ENCODE measurements at places on chromosomes 2 and 18. TPM values are rescaled to one million over a fixed set of nuclear protein-coding genes. Genes with fewer than 3 reads are reported as not detected.
A peak's percentile ranks its signal among the peaks of the same experiment; 100 is the strongest.

GRCh38 chr2:197322143-197322542 is 11.6 kb upstream of the ANKRD44 start:
- DNase-seq: no peak

GRCh38 chr2:18701981-18702380 is 112.6 kb upstream of the NT5C1B start:
- DNase-seq: no peak

NLRC4 gene
- 0.07 TPM for total RNA-seq

SERPINB13 gene
- total RNA-seq: not detected

DNA sequence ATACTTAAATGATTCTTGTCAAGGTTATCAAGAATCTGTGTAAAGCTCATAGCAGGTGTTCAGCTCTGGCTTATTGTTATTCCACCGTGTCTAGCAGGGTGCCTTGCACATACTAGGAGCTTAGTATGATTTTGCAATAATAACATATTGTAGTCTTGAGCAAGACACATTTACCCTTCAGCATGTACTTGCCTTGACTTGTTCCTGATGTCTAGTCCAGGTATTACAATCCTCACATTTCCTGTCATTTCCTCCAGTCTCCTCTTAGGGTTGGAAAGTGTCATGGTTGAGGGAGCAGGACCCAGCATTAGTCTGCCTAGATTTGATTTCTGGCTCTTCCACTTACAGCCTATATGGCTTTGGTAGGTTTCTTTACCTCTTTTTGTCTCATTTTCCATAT is 246.1 kb downstream of the RAD51AP2 start:
- DNase-seq: no peak

VIT gene
- total RNA-seq: not detected

- peak; percentile 56 for DNase-seq
Measured at GRCh38 chr2:9813312-9814128, 29.8 kb upstream of the TAF1B start.

MAPK4 gene
- not detected for total RNA-seq

GRCh38 chr2:164913640-164914350 is 41.5 kb downstream of the SLC38A11 start:
- DNase-seq: no peak

- DNase-seq: peak; percentile 39
Measured at GRCh38 chr2:170361090-170361936, 183.4 kb downstream of the MYO3B start.

ASPRV1 gene
- 0.44 TPM for total RNA-seq

GRCh38 chr18:62937065-62937464 is 221.7 kb downstream of the PHLPP1 start:
- DNase-seq: no peak

DNA sequence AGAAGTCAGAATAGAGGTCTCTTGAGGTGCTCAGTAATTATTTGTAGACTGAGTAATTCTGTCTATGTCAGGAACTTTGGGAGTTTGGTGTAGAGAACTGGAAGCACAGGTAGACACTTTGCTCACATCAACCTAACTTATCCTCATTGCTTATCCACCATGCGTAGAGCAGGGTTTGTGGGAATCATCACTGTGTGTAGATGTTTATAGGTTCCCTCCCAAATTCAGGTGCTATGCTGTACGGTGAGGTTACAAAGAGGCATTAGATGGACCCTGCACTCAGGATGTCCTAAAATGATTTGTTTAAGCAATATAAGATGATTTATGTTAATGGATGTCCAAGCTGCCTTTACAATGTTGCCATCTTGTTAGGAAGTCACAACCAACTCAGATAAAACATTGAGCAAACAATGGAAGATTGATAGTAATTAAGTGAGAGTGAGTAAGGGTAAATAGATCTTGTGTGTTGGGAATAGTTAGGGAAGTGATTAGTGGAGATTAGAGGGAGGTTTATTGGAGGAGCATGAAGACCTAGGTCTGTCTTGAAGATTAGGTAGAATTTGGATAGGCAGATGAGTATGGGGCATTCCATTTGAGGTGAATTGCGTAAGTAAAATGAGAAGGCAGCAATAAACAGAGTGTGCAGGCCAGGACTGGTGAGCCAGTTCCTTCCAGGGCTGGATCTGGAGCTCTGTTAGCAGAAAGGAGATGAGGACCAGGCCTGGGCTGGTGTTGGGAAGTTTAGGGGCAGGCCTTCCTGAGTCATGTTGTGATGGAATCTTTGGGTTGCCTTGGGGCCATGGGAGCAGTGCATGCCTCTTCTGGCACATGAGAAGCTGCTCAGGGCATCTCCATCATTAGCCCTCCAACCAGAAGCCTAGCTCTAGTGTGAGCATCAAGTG is 12.1 kb downstream of the EPAS1 start:
- no peak for DNase-seq

NCL gene
- total RNA-seq: 1,388 TPM

DNA sequence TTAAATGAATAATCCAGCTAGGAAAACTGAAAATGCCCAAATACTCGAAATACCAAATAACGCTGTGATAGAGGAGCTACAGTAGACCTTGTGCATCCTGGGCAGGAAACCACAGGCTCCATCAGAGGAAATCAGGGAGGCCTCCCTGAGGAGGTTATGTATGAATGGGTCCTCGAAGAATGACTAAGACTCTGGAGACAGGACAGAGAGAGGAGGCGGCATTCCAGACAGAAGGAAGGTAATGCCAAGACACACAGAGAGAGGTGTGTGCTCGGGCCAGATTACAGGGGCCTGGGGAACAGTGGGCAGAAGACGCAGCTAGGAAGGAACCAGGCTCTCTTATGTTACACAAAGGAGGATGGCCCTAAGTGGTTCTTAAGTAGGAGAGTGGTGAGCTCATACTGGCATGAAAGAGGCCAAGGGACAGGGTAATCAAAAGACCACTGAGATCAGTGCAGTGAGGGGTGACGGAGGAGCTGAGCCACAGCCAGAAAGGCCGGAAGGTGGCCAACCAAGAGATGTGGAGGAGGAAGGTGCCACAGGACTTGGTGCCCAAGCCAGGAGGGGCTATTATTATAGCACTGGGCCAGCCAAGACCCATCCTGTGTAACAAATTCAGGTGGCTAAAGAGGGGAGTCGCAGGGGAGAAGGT is 9.9 kb downstream of the ST3GAL5 start:
- DNase-seq: no peak

DNA sequence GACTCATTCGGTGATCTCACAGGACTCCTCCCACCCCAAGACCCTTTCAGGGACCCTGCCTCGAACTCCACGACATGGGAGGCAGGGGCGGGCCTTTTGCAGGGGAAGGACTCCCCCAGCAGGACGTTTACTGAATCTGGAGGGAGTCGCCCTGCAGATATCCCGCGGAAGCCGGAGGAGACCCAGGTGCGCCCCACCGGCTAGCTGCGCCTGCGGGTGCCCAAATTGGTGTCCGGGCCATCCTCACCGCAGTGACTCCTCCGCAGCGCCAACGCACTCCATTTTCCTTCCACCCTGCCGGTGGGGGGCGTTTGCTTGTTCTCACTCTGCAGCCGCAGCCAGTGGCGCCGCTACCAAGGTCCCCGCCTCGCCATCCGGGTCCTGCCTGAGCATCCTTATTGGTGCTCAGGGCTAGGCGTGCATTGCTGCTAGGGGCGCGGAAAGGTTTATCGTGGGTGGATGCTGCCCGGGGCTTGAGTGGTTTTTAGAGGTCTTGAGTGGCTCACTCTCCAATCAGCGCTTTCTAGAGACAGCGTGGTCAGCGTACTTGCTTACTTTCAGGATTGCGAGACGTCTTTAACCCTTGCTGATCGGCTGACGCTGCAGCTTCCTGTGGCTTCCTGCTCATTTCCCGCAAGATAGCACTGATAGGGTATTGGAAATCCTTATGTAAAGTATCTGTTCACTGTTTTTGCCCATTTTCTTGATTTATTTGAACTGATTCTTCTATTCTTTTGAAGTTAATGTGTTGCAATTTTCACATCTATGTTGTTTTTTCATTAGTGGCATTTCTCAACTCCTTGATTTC is 81.4 kb downstream of the BIN1 start:
- DNase-seq: peak; percentile 76

GRCh38 chr2:173606619-173607248 is 252.1 kb downstream of the CDCA7 start:
- DNase-seq: no peak

GRCh38 chr2:101466426-101466825 is 8.5 kb downstream of the RFX8 start:
- DNase-seq: no peak

DNA sequence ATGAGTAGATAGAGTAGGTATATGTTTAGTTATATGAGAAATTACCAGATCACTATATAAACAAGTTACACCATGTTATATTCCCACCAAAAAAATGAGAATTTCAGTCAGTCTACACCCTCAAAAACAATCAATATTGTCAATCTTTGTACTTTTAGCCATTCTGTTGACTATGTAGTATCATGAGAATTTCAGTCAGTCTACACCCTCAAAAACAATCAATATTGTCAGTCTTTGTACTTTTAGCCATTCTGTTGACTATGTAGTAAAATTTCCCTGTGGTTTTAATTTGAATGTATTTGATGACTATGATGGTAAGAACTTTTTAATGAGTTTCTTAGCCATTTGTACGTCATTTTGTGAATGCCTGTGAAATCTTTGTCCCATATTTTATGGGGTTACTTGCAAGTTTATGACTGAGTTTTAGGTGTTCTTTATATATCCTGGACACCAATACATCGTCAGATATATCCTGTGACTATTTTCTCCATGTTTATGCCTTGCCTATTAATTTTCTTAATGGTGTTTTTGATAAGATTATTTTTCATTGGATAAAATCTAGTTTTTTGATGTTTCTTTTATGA is 528.4 kb upstream of the SPHKAP start:
- DNase-seq: no peak

DNA sequence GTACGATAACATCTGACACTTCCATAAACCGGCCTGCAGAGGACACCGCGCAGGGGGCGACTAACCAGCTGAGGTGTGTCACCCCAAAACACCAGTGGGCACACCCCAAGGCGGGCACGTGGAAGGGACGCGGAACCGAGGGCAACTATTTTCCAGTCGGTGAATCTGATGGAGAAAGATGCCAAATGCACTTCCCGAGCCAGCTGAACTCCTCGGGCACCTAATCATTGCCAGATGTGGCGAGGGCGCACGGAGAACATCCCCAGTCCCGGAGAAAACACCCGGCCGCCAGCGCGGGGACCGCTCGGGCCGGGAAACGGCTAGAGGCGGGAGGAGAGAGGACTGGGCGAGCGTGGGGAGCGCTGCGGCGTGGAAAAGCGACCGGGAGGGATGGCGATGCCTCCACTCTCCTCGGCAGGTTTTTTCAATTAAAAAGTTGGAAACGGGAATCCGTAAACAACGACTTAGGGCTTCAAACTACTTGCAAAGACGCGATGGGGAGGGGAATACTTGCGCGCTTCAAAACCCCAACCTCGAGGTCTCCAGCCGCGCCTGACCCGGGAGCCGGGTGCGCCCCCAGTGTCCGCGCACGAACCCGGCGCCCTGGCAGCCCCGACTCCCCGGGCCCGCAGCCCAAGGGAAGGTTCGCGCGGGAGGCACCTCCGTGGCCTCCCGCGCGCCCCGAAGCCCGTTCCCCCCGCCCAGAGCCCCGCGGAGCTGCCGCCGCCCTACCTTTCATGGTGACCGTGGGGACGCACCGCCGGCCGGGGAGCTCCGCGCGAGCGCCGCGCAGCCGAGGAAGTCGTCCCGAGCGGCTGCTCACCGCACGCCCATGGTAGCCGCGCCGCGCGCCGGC is 497 bp downstream of the COLEC12 start:
- DNase-seq: no peak

GALNT14 gene
- 0.27 TPM for total RNA-seq

DNA sequence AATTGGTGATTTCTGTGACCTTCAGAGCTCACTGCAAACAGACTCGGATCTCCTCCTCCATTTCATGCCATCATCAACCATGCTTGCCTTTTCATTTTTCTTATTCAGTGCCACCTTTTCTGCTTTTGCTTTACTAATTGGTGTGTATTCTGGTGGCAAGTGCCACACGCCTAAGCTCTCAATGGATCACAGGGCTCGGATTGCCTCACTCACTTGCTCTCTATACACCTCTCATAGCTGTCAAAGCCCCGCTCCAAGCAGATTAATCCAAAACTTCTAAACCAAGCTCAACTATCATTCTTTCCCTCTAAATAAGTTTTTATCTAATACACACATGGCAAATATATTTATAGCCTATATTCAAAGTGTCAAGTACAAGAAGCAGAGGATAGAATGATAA is 86.4 kb downstream of the PLEKHM3 start:
- DNase-seq: no peak

ARHGAP25 gene
- 71.6 TPM for total RNA-seq

- DNase-seq: no peak
Measured at GRCh38 chr18:42706618-42707017, 408.9 kb downstream of the RIT2 start.

- DNase-seq: no peak
Measured at GRCh38 chr2:158726911-158727592, 68.1 kb upstream of the DAPL1 start.

ABCB11 gene
- total RNA-seq: not detected

ITPRIPL1 gene
- 52.1 TPM for total RNA-seq

PTCD3 gene
- total RNA-seq: 164 TPM

KATNAL2 gene
- 0.27 TPM for total RNA-seq

Data from activated T-helper 1 cell treated with anti-CD3 and anti-CD28 coated beads, Interleukin-12 subunit alpha, Interleukin-12 subunit beta, Interleukin-2, Interleukin-4 antibody, amounts not matched to agents 30 ng/mL and 10 ng/mL and 1 ng/mL, durations not matched to agents 14 hours and 24 hours and 36 hours (primary cell).